Small intestine (tissue), 16 donors: ENCODE measurements at places on chromosomes 7 and 10. TPM values are rescaled to one million over a fixed set of nuclear protein-coding genes. Genes with fewer than 3 reads are reported as not detected.

The PNLIP gene
- polyA plus RNA-seq, result not detected

The ACSM6 gene
- polyA plus RNA-seq, result not detected

The CWF19L1 gene
- polyA plus RNA-seq, result 15.7 TPM

The HTR7 gene
- polyA plus RNA-seq, result 0.90 TPM

The KIAA1549 gene
- polyA plus RNA-seq, result 0.27 TPM

The KLF14 gene
- not detected for polyA plus RNA-seq

The GPNMB gene
- 27.0 TPM for polyA plus RNA-seq

The KCND2 gene
- polyA plus RNA-seq, result not detected

The IGFBP3 gene
- polyA plus RNA-seq, result 1.6 TPM

The HABP2 gene
- polyA plus RNA-seq, result 1.9 TPM

The EXOSC1 gene
- 35.4 TPM for polyA plus RNA-seq

The CYCS gene
- 73.0 TPM for polyA plus RNA-seq

The DNAJC2 gene
- 22.2 TPM for polyA plus RNA-seq

The GALNT11 gene
- polyA plus RNA-seq, result 39.7 TPM

The RNF133 gene
- polyA plus RNA-seq, result not detected

DNA sequence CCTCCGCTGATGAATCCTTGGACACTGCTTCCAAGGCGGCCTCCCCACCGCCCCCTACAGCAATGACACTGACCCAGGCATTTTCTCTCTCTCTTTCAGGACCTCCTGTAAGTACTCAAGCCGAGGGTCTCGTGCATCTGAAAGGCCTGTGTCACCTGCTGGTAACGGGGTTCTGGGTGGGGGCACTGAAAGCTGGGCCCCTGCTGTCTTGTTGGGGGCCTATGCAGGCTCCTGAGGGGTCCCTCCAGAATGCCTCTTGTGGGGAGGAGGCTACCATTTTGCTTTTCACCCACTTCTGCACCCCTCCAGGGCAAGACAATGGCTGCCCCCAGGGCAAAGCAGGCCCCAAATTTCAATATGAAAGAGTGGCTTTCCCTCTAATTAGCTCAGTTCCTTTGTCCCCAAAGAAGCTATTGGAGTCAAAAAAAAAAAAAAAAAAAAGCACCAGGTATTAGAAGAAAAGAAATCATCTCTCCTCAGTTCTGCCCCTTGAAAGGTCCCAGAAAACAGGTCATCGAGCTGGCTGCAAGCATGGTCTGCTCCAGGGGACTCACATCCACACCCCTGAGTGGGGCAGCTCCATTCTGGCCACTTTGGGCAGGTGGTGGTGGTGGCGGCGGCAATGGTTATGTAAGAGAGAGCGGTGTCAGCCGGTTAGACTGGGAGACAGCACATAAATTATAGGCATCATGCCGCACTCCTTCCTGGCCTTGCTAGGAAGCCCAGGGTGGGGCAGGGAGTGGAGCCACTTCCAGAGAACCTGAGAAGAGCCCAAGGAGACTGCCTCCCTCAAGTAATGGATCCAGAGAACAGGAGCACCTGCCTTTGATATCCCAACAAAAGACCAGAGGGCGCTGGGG lies 66.2 kb downstream of the COL13A1 start:
- peak; percentile 55 for DNase-seq

- DNase-seq, result no peak
Measured at GRCh38 chr7:143352531-143353002, 9.9 kb downstream of the FAM131B start.

DNA sequence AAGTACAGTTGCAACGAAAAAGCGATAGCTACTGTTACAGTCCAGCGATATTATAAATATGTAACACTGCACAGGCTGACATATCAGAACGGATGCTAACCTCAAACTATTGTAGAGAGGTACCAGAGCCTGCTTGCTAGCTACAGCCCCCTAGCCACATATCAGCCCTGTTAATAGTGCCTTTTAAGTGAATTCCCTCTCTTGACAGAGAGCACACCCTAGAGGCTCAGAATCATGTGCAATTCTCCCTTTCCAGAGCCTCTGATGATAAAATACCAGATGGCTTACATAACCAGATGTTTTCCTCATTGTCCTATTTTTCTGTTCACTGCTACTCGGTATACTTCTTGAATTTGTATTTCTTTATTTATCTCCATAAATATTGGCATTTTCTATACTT lies 960.7 kb upstream of the CELF2 start:
- peak; percentile 23 for DNase-seq

DNA sequence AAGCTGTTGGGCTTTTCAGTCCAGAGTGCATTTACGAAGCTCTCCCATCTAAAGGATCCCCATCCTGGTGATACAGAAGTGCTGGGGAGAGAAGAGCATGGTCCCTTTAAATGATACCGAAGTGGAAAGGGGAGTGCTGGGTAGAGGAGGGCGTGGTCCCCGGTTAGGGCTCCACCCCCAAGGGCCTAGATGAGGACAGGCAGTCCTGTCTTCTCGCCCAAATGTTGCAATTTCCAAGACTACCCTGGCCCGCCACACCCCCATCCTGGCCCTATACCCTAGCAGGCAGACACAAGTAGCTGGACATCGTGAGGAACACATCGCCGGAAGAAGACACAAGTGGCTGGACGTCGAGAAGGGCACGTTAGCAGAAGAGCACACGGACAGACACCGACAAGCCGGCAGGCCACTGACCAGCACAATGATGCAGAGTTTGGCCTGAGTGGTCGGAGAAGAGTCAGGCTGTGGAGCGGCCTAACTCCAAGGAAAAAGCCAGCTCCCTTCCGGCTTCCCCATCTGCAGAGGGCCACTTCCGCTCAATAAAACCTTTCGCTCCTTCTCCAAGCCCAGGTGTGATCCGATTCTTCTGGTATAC lies 439.5 kb upstream of the NRP1 start:
- no peak for DNase-seq

GRCh38 chr7:75995996-75996395 lies 1.6 kb upstream of the TMEM120A start:
- no peak for DNase-seq

- DNase-seq, result no peak
Measured at GRCh38 chr7:143422033-143422432, 13.4 kb upstream of the EPHA1 start.

DNA sequence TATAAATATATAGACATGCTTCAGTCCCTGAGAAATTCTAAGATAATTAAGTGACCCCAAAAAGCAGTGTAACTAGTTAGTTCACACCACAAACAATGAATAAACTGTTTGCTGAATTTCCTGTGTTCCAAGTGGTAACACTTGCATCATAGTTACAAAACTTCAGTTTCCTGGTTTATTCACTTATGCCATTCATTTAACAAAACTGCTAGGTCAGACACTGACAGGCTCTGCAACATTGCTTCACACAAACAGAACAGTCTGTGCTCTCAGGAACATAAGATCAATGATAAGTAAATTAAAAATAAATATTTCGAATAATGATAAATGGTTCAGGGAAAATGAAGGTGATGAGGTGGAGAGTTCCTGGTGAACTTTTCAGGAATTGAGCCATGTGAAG lies 133.3 kb upstream of the NAMPT start:
- DNase-seq, result no peak

- DNase-seq, result peak; percentile 97
Measured at GRCh38 chr7:75920431-75921161, 5.6 kb downstream of the POR start.

DNA sequence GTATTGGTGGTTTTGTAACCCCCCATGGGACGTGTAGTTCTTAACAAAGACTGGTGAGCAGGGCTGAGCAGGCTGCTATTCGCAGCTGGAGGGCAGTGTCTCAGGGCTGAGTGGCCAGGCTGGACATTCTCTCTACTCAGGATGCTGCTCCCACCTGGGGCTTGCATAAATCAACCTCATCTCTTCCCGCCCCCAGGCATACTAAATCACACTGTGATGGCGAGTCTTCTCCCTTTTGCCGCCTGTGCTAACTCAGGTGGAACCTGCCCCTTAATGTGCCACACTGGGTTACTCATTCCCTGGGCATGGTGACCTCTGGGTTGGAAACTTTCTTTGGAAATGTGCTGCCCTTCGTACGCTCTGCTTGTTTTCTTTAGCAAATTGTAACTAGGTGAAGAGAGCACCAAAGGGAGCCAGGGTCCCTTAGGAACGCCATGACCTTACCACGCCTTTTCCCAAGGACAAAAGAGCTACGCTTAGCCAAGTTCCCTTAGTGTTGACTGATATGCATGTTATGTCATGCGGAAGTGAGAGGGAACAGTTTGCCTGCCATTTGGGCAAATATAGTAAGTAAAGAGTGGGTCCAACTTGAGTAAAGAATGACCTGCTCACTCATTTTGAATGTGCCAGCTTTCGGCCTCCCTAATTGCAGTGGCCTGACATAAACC lies 40.4 kb upstream of the COBL start:
- no peak for DNase-seq

DNA sequence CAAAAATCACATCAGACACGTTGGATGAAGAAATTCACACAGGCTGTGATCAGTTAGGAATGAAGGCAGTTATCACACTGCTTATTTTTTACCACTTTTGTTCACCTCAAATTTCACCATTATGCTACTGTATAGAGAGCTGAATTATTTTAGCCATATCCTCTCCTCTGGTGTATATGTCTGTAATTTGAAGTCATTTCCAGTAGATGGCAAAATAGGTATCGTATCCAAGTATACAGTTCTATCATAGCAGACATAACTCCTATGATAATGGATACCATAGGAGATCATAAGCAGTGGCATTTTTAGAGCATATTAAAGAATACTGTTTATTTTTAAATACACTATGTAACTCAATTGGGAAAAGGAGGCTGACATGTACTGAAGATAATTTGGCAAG lies 909.7 kb downstream of the DNAJB9 start:
- peak; percentile 5 for DNase-seq

DNA sequence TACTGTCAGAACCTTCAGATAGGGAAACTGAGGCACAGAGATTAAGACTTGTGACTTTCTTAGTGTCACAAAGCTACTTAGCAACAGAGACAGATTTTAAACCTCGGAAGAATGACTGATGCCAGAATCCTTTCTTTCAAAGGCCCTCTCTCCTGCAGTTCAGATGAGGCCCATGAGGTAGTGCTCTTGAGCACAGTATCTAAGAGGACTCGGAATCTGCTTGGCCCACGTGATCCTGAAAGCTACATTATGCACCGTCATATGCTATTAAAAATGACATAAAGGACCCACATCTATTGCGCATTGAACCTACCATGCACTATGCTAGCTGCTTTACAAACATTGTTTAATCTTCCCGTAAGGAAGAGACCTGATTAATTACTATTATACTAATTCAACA lies 355.9 kb downstream of the SFMBT2 start:
- no peak for DNase-seq

DNA sequence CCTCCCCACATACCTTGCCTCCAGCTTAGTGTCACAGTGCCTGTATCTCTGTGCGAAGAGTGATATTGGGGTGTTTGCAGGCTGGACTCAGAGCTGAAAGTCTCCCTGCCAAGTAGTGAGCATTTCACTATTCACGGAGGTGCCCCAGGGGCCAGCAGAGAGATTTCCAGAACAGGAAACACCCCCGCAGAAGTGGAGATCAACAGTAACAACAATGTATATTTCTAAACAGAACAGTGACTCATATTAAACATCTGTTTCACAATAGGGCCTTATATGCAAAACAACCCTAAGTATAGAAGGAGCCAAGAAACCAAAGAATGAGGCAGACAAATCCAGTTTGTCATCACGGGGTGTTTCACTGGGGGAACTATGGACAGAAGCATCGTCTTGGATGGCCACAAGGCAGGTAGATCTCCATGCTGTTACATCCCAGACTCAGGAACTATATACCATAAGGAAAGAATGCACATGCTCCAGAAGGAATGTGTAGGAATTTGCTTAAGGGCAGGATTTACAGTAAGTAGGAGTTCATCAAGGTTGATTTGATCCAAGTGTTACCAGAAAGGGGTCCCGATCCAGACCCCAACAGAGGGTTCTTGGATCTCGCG lies 29.3 kb upstream of the CCL24 start:
- DNase-seq, result peak; percentile 19

GRCh38 chr10:331186-331585 lies 195.9 kb downstream of the ZMYND11 start:
- DNase-seq, result no peak

DNA sequence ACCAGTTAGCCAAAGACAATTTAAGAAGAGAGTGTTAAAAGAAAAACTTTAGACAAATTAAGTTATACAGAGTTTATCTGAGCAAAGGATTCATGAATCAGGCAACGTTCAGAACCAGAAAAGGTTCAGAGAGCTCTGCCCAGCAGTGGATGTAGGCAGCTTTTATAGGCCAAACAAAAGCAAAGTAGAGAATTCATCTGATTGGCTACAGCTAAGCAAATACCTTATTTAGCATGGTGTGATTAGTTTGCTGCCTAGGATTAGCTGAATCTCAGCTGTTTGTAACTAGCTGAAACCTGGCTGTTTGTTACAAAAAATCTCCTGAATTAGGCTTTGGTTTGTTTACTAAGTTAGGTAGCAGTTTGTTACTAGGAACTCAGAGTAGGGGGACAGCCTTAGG lies 66.0 kb downstream of the SLC25A40 start:
- no peak for DNase-seq

GRCh38 chr7:41336455-41336952 lies 366.4 kb downstream of the INHBA start:
- DNase-seq, result no peak

- DNase-seq, result no peak
Measured at GRCh38 chr7:73742338-73742752, 3.7 kb upstream of the ABHD11 start.

DNA sequence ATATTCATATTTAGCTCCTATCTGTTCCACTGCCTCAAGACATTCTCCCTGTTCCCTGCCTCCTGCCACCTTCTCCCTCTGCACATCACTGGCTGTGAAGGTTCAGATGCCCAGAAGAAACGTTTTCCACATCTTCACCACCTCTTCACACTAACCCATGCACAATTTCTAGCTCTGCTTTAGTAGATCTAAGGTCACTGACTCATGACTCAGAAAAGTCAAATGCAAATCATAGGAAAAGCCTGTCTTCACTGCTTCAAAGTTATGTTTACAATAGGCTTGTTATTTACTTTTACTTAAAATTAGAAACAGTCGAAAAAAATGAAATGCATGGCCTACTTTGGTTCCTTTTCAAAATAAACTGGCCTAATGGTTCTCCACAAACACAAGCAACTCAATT lies 2.5 kb downstream of the SCRN1 start:
- DNase-seq, result no peak

DNA sequence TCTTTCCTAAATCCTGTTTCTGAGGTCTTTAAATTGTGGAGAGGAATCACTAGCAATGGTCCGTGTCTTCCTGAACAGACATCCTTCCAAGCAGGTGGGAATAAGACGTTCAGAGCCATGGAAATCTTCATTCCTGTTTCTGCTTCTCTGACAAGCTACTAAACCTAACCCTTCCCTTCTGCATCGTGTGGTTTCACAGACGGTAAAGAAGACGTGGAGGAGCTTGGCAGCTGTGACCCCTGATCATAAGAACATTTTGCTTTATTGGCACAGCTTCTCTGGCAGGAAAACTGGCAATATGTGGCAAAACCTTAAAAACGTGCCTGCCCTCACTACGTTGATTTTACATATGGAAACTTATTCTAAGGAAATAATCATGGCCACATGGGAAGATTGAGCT lies 63.0 kb upstream of the LOXL4 start:
- DNase-seq, result no peak

- peak; percentile 33 for DNase-seq
Measured at GRCh38 chr7:40015790-40016296, 65.8 kb downstream of the CDK13 start.

GRCh38 chr7:103685646-103686045 lies 239.6 kb upstream of the SLC26A5 start:
- no peak for DNase-seq
